ENCODE measurements at places on chromosomes 7 and 10. TPM values are rescaled to one million over a fixed set of nuclear protein-coding genes. Genes with fewer than 3 reads are reported as not detected.

- DNase-seq: no peak
These were observed 24.1 kb downstream of the PDSS1 start for GRCh38 chr10:26721561-26721960.

- DNase-seq: no peak
These were observed 168.8 kb upstream of the CDCA7L start for GRCh38 chr7:22114440-22114981.

DNA sequence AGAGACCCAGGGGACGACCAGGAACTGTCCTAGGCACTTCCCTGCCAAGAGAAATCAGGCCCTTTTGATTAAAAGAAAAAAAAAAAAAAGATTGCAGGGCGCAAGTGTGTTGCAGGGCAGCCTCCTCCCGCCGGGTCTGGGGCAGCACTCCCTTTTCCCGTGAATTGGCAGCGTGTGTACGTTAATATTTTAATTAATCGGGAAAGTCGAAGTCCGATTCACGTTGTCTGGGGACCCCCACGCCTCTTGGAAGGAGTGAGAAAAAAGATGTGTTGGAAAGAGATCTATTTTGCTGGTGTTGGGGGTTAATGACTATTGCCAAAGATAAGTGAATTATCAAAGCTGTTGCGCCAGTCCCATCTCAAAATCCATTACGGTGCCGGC, 1.3 kb upstream of the EBF3 start:
- no peak for DNase-seq

Gene TRAPPC14
- total RNA-seq: 15.4 TPM

DNA sequence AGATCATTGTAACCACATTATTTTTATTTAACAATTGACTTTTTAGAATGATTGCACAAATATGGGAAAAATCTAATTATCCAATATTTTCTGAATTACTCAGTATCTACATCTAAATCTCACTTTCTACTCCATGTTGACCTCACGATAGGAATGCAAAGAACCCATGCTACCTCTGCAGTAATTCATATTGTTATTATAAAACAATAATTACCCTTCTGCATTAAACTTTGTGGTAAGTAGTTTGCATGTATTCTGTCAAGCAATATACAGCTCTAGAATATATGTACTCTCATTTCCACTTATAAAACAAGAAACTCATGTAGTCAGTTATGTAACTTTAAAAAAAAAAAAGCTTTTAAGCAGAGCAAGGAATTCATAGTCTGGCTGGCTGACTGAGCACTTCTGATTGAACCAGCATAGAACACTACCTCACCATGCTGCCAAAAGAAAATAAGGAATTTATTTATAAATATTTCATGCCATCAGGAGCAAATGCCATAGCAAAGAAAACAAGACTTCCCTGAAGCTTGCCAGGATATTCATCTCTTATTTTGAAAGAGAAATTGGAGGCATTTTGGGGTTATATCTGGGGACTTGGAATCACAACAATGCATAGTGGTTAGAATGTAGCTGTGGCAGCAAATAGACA, 895.7 kb downstream of the XPNPEP1 start:
- DNase-seq: no peak

Gene GPR158
- 6.8 TPM for total RNA-seq

DNA sequence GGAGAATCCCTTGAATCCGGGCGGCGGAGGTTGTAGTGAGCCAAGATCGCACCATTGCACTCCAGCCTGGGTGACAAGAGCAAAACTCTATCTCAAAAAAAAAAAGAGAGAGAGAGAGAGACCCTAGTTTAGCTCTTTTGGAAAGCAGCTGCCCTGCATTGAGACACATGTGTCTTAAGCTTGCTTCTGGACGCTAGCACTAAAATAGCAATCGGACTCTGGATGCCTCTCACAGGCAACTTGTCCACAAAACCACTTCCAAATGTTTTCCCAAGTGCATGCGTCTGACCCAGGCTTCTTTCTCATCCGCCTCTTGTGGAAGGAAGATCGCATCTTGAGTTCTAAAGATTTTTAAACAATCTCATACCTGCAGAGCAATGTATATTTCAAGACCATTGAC, 182.7 kb downstream of the CUX1 start:
- DNase-seq: no peak

All from SJCRH30 (cell line).